ENCODE measurements at places on chromosomes 3 and 15.

DNA sequence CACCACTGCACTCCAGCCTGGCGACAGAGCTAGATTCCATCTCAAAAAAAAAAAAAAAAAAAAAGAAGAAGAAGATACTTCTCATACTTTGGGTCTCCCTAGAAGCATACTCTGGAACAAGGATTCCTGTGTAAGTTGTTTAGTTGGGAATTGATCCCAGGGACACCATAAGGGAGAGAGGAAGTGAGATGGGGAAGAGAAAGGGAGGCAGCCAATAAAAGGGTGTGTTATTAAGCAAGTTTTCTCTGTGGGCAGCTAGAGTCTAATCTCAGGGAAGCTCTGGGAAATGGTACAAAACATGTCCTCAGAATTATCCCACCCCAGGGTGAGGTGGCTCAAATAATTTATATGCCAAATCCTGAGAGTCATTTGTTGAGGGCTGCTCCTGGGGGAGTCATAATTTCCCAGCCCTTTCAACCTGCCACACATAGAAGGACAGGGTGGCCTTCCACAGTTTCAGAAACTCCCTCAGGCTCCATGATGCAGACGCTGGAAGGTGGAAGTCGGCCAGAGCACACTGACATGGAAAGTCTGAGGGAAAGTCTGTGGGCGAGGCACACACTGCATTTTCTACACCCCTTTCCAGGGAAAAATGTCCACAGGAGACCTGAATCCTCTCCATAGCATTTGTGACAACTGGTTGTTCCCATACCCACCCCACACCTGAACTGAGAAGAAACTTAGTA is 86.4 kb upstream of the SLC4A7 start:
- no peak for DNase-seq

DNA sequence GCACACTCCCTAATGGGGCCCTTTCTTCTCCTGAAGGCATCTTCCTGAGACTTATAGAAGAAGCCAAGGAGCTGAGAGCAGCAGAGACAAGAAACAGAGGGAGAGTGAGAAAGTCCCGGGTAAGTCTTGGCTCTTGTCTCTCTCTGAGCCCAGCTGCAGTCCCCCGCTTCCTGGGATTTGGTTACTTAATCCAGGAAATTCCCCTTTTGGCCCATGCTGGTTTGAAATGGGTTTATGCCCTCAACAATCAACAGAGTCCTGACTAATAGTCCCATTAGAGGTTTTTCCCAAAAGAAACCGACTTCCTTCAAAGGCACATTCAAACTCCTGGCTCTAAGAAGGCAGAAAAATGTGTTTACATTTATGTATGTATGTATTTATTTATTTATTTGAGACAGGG is 22.0 kb downstream of the TMEM158 start:
- DNase-seq: no peak

DNA sequence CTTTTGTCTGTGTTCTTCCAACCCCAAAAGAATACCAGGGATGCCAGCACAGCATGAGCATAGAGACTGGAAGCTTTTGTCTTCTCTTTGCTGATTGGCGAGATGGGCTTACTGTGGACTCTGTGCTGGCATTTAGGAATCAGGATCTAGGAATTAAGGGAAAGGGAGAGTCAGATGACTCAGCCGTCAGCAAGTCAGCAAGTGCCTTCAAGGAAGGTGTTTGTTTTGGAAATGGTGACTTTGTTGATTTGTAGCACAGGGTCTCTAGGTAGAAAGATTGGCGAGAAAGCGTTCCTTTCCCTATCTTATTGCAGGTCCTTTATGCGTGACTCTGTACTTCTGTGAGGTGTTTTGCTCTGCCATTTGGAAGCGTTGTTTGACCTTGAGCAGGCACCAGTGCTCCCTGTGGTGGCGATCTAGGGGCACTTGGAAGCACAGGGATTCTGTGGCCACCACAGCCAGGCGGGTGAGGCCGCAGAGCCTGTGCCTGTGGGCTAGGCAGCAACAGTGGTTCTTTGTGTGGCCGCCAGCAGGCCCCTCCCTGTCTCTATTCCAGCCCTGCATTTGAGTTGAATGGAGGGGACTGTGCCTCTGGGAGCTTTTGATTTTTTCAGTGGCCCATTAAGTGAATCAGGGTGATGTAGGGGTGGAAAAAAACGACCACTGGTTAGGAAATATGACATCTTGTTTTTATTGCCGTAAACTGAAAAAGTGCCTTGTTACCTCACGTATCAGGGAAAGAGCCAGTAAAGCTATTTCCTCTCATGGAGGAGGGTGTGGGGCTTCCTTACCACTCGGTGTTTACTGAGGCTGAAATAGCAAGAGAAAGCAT is 19.0 kb downstream of the FAN1 start:
- DNase-seq: no peak

DNA sequence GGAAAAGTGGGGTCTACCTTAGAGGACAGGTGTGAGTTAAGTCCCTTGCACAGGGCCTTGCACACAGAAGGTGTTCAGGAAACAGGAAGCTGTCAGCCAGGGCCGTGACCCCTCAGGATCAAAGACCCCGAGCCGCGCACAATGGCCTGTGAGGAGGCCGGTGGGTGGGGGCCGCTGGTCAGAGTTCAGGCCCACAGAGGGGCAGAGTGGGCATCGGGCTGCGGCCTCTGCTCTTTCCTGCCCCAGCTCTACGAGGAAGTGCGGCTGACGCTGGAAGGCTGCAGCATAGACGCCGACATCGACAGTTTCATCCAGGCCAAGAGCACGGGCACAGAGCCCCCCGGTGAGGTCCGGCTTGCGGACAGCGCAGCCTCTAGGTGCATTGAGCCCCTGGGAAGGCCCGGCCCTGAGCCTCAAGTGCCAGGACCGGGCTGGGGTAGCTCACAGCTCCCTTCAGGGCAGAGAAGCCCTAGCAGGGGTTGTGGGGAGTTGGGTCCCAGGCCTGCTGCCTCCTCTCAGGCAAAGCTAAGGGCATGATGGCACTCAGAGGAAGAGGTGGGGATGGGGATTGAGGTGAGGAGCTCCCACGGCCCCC is 37.2 kb downstream of the PSTPIP1 start:
- no peak for DNase-seq

DNA sequence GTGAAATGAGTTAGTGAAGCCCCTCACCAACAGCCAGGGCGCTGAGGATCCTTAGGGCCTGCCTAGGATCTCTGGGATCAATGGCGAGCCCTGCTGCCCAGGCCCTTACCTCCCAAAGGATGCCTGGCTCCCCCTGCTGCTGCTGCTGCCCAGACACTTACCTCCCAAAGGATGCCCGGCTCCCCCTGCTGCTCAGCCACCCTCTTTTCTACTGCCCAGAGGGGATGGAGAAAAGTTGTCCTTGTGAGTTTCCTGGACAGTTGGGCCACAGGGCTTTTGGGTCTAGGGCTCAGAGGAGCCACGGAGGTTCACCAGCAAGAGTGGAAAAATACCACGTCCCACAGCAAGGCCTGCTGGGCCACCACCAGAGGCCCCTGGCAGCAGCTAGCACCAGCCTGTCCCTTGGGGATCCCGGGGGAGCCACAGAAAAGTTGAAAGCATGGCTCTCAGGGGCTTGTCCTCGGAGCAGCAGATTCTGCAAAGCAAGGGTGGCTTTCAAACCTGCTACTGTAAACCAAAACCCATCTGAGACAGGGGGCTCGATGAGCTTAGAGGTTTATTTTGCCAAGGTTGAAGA is 59.4 kb downstream of the SLC6A6 start:
- DNase-seq: no peak

- no peak for DNase-seq
Observed at GRCh38 chr3:102224171-102224570, 210.6 kb upstream of the ZPLD1 start.

DNA sequence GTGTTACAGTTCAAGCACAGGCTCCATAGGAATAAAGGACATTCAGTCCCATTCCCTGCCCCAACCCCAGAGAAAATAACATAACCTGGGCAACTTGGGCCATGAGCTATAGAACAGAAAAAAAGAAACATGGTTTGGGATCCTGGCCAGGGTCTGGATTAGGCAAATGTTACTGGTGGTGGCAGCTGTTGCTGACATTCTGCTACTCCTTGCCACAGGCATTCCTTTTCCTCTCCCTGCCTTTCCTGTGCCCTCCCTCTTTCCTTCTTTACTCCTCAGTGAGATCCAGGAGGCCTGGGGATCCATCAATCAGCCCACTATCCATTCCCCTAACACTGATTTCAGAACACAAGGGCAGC is 129.1 kb downstream of the NTRK3 start:
- no peak for DNase-seq

DNA sequence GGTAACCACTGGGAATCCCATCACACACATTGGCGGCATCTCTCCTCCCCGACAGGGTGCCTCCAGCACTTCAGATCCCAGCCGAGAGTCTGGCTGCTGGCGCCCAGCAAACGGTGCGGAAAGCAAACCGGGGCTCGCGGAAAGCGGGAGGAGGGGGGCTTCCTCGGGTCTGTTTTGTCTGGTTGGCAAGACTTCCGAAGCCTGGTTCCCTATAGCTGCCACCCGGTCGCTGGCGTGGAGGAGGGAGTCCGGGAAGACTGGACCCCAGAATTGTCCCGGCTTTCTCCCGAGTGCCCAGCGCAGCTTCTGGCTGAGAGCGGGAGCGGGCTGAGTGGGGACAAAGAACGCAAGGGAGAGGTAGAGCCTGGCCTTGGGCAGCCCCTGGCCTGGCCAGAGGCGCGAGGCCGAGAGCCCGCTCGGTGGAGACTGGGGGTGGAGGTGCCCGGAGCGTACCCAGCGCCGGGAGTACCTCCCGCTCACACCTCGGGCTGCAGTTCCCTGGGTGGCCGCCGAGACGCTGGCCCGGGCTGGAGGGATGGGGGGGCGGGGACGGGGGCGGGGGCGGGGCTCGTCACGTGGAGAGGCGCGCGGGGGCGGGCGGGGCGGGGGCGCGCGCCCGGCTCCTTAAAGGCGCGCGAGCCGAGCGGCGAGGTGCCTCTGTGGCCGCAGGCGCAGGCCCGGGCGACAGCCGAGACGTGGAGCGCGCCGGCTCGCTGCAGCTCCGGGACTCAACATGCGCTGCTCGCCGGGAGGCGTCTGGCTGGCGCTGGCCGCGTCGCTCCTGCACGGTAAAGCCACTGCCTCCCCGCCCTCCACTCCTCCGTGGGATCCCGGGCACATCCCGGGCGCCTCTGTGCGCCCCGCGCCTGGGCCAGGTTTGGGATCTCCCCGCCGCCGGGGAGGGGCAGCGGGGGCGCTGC is at the start of gene CHRNA7:
TSS of gene CHRNA7 (plus strand) at position 654 of the 920 bp plus-strand sequence. CDS start at position 734, 80 bp downstream.
- no peak for DNase-seq

DNA sequence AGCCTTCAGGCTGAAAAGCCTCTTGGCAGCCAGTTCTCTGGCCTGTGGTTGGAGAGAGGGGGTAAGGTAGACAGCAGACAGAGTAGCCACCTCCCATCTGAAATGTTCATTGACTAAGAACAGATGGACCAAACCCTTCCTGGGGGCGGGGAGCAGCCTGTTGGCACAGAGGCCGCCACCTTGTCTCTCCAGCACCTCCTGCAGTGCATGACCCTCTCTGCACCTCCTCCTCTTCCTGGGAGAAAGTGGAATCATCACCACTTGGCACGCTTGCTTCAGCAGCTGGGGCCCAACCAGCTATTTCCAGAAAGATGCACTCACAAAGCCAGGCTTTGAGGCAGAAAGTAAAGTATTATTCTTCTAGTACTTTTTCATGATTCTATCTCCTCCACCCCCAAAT is 313.4 kb upstream of the CHRM5 start:
- DNase-seq: no peak

GRCh38 chr15:69328739-69329138 is 30.0 kb downstream of the PAQR5 start:
- no peak for DNase-seq

DNA sequence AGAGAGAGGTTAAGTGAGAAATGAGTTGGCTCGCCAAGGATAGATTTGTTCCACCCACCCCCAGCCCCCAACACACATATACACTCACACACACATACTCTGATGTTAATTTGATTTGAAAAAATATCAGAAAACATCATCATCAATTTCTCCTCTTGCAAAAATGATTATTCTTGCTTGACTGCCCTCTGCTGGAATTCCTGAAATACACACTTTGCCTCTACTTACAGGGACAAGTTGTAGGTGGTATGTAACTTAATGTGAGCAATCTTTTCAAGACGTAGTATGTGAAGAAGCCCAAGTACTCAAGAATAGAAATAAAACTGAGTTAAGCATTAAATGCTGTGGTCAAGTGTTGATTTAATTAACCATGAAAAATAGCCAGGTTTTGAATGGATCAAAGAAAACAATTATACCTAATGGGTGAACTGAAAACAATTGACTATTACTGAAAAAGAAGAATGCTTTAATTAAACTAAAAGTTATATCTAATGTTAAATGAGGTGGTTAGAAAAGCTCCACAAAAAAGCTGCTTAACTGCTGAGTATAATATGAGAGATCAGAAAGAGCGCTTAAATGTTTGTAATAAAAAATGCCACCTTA is 46.6 kb upstream of the MDFIC2 start:
- no peak for DNase-seq

DNA sequence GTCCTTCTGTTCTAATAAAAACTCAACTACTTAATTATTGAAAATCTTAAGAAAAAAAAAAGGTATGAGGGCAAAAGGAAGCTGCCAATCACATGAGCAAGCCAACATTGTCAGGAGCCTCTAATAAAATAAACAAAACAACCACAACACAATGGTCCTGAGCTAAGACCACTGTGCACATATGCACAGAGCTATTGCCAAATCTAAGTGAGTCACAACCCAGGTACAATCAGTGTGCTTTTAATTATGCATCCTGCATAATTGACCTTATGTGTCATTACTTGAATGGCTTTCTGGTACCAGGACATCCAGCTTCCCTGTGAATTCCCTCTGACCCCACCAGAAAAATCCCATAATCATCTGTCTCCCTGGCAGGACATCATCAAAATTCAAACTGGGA is 639.8 kb downstream of the MAGI1 start:
- no peak for DNase-seq

DNA sequence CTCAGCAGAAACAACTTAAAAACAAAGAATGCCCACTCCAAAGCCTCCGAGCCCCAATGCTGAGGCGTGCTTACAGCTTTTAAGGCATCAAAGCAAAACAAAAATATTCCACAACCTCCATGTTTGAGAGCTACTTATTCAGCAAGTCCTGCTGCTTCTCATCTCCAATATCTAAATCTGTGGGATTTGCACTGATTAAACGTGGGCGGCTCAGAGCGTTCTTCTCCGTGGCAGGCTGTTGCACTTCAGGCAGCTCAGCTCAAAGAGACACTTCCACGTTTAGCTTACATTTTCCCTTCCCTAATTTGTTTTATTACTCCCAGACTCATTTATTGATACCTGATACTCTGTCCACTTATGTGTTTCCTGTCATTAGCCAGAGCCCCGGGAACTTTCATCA is 282.6 kb upstream of the MCTP2 start:
- no peak for DNase-seq

GRCh38 chr15:57259568-57260040 is 116.7 kb upstream of the CGNL1 start:
- DNase-seq: no peak

DNA sequence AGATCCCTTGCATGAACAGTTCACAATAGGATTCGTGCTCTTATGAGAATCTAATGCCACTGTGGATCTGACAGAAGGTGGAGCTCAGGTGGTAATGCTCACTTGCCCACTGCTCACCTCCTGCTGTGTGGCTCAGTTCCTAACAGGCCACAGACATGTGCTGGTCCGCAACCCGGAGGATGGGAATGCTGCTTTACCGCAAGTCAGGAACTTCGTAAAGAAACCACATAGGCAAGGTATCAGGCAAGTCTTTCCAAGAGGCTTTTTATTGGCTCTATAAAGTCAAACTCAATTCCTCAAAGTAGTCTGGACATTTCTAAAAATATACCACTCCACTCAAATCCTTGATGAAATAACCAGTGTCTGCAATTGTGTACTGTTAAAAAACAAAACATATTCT is 56.1 kb downstream of the OSTN start:
- DNase-seq: no peak

Measured in effector CD8-positive, alpha-beta T cell (primary cell).